ENCODE measurements at places on chromosomes 1 and 21.

GRCh38 chr21:33024201-33025103 is 1.3 kb upstream of the OLIG2 start:
- no peak for DNase-seq

GRCh38 chr1:53731043-53731600 is 7.8 kb downstream of the GLIS1 start:
- no peak for DNase-seq

DNA sequence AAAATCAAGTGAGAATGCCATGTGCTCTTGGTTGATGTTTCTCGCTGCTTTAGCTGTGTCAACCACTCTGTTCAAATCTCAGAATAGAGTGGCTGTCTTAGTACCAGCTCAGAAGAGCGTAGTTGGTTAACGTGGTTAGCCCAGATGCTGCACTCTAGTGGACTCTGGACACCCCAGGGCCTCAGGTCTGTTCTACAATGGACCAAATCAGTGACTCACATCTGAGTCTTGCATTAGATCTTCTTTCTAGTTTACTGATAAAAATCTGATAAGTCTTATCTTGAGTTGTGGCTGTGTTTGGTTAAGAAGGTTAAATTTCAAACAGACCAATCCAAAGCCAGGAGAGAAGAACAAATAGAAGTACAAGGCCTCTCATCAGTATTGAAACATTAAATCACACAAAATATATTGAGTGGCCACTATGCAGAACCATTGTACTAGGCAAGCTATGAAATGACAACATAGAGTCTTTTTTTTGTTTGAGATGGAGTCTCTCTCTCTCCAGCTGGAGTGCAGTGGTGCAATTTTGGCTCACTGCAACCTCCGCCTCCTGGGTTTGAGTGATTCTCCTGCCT is 104.1 kb downstream of the NR5A2 start:
- DNase-seq, result peak; percentile 40

DNA sequence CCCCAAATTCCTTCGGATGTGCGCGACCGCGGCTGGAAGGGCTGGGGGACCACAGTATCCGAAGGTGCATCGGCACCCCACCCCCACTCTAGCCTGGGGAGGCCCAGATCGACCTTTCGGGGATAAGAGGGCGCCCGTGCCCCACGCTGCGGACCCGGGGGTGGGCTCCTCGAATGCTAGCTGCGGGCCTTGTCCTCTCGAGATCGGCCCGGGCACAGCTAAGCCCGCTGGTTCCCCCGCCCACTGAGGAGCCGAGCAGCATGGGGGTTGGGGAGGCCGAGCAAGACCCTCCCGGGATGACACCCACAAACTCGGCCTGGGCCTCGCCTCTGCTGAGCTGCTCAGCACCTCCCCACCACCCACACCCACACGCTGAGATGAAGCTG is 653 bp upstream of the IFFO2 start:
- DNase-seq, result no peak

GRCh38 chr1:104648269-104648691 is 898.6 kb downstream of the AMY1C start:
- DNase-seq, result no peak

- DNase-seq, result no peak
These were observed 7.6 kb upstream of the CDCP2 start for GRCh38 chr1:54160351-54160750.
